ENCODE measurements at places on chromosomes 4 and X.

GRCh38 chr4:117420948-117421347, 335.6 kb upstream of the TRAM1L1 start:
- no peak for DNase-seq

GRCh38 chrX:21354725-21355124, 19.5 kb upstream of the CNKSR2 start:
- DNase-seq, result no peak

DNA sequence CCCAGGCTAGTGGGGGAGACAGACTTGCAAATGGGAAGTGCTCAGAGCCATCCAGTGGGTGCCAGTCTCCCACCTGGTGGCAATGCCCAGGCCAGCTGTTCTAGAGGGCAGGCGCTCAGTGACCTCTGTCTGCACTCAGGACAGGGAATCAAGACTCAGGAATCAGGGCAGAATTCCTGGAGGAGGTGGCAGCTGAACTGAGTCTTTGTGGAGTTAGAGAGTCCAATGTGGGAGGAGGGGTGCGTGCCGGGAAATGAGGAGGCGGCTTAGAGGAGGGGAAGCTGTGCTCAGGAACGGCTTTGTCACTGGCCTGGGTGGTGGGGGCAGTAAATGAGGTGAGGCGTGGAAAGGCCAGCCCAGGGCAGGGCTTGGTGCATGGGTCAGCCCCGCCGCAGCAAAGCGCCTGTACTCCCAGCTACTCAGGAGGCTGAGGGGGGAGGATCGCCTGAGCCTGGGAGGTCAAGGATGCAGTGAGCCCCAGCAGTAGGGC, 31.3 kb upstream of the SORCS2 start:
- DNase-seq, result no peak

GRCh38 chrX:9241427-9241826, 207.5 kb upstream of the FAM9B start:
- DNase-seq, result no peak

DNA sequence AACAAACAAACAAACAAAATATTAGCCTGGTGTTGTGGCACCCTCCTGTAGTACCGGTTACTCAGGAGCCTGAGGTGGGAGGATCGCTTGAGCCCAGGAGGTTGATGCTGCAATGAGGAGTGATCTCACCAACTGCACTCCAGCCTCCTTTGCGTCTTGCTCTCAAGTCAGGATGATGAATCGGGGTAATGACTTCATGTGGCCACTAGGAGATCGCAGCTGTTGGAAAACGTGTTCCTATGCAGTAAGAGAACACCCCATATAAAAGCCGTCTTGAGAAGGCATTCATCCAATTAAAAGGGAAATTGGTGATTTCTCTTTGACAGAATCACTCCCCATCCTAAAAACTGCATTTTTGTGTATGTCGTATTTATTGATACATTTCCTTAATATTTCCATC, 6.9 kb downstream of the CCNB3 start:
- DNase-seq, result no peak

- no peak for DNase-seq
Observed at GRCh38 chrX:50495616-50496015, 25.0 kb upstream of the DGKK start.

DNA sequence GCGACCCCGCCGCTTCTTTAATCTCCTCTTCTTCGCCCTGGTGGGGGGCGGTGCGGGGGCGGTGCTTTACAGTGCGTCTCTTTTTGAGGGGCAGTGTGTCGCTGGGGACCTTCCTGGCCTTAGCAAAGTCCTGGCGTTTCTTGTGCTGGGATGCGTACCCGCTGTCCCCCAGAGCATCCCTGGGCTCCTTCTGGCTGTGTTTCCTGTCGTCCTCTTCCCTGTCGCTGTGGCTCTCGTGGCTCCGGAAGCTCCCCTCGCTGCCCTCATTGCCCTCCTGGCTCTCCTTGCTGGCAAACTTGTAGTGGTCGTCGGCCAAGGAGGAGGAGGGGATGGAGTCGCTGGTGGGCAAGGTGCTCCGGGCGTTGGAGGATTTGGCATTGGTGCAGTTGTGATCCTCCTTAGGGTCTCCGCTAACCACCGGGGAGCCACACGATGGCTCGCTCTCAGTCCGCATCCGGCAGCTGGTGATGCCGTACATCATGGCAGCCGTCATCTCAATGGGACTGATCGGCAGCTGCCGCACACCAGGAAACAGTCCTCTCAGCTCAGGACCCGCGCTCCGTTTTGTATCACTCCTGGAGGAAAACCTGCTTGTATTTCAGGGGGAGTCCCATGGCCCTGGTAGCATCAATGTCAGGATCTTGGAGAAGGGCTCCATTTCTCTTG, 30.4 kb upstream of the TMSB15A start:
- no peak for DNase-seq

DNA sequence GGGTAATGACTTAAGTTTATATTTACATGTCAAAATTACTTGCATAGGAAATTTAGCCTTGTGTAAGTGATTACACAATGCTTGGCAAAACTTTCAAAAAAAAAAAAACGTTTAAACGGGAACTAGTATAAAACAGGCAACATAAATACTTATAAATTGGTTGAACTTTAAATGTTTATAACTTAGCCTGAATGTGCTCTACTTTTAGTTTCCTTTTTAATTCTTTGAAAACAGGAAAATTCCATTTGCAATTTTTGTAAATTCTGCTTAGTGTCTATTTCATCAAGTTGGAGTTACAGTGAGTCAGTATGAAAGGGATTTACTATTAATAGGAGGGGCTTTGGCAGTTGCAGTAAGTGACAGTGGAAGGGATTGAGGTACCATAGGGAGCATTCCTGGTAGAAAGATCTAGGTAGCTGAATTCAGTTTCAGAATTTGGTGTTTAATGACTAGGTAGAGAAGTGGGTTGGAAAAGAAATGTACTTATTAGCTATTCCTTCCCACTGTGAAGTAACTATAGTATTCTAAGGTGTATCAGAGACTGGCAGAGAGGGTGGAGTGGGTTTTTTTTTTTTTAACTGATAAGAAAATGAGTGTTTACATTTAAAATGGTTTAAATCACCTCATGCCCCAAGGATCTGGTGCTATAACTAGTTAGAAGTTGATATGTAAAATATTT, 2.8 kb downstream of the STAG2 start:
- no peak for DNase-seq

DNA sequence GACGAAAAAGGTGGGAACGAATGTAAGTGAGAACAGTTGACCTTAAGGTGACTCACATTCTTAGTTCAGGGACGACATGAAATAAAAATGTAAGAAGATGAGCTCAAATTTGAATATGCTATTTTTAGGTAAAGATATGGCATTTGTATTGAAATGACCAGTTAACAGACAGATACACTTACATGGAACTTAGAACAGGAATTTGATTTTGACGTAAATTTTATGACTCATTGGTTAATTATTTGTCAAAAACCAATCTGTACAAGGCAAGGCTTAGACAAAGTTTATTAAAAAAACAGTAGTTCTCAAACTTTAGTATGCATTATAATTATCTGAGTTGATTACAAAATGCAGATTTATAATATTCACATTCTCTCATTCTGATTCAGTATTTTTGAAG, 469.4 kb downstream of the CFAP47 start:
- DNase-seq, result no peak

DNA sequence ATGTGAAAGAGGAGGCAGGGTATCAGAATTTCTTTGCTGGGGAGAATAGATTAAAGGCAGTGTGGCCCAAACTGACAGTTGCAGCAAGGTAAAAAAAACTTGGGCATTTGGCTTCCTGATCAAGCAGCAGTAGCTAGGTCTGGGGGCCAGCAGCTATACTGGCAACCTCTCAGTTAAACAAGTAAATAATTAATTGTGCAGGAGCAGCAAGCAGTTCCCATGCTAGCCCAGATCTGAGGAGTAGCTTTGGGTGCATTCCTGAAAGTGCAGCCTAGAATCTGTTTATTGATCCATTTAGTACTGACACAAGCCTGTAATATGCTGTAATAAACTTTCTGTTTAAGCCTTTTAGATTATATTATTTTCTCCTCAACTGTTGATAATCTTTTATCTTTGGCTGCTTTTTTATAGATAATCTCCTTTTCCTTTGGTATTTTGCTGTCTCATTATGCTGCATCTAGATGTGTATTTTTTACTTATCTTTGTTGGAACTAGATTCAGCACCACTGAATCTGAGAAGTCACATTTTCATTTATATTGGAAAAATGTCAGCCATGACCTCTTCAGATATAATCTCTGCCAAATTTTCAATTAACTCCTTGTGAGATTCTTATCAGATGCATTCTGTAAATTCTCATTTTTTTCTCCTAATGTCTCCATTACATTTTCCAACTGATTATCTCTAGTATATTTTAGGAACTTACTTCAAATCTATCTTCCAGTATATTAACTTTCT, 276.3 kb downstream of the STPG2 start:
- DNase-seq, result no peak

DNA sequence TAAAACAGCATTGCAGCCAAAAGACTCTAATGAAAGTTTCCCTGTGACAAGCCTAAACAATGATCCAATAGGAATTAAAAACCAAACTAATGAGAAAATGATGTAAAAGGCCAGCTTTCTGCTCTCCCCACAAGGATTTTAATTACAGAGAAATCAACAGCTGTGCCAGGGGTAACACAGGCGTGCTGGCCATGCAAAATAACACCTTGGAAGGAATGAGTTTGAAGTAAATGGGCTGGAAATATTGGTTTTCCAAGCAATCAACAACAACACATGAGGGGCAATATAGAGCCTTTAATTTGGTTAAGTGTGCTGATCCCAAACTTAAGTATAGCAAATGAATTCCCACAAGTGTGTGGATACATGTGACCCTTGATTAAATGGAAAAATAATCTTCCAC, 56.9 kb downstream of the NDNF start:
- DNase-seq, result no peak

GRCh38 chr4:169286562-169287301, 16.0 kb upstream of the SH3RF1 start:
- no peak for DNase-seq

DNA sequence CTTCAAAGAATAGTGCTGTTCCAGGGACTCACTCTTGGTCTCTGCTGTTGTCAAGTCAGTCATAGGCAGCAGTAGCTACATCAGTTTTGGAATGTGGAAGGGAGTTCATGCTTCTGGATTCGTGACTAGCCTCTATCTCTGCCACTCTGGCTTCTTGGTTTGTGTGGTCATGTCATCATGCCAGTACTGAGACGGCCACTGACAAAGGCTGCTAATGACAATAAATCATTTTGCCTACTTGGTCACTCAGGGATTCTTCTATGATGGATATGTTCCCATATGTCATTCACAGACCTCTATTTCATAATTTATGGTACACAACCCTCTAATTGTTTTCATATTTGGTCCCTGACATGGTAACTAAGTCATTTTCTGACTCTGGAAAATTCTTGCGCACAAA, 450.8 kb upstream of the BOD1L1 start:
- DNase-seq, result no peak

DNA sequence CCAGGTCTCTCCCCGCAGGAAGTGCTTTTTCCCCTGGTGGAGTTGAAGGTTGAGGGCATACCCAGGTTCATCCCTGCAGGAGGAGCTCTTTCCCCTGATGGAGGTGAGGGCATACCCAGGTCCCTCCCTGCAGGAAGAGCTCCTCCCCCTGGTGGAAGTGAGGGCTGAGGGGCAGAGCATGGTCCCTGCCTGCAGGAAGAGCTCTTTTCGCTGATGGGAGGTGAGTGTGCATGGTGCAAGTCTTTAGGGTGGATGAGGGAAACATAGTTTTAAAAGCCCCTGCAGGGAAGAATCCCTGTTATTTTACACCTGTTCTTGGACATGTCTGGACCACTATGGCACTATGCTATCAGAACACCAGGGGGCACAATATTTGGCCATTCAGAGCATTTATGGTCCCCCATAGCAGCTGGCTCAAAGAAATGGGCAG, 43.7 kb upstream of the PUDP start:
- no peak for DNase-seq

- no peak for DNase-seq
Observed at GRCh38 chr4:170306208-170306607, 216.5 kb upstream of the AADAT start.

DNA sequence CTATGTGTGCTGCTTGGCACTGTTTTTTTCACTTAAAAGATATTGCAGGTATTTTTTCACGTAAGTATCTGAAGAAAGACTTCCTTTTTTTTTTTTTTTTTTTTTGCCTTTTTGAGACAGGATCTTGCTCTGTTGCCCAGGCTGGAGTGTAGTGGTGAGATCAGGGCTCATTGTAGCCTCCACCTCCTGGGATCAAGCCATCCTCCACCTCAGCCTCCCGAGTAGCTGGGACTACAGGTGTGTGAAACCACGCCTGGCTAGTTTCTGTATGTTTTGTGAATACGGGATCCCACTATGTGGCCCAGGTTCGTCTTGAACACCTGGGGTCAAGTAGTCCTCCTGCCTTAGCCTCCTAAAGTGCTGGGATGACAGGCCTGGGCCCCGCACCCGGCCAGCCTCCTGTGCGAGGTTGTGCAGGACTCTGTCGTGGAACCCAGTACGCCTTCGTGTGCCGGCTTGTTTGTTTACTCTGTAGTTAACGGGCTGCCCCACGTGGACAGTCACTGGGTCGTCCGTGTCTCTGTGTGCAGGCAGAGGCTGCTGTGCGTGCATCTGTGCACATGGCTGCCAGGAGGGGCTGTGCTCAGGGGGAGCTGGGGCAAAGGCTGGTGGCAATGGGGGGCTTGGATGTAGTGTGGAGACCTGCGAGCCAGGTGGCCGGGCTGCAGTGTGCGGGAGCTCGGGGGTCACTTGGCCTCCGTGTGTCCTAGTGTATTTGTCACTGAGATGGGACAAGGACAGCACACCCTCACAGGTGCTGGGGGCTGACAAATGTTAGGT, 179.5 kb downstream of the ADRA2C start:
- no peak for DNase-seq

- DNase-seq, result no peak
Observed at GRCh38 chr4:188175288-188175687, 36.0 kb downstream of the TRIML1 start.

DNA sequence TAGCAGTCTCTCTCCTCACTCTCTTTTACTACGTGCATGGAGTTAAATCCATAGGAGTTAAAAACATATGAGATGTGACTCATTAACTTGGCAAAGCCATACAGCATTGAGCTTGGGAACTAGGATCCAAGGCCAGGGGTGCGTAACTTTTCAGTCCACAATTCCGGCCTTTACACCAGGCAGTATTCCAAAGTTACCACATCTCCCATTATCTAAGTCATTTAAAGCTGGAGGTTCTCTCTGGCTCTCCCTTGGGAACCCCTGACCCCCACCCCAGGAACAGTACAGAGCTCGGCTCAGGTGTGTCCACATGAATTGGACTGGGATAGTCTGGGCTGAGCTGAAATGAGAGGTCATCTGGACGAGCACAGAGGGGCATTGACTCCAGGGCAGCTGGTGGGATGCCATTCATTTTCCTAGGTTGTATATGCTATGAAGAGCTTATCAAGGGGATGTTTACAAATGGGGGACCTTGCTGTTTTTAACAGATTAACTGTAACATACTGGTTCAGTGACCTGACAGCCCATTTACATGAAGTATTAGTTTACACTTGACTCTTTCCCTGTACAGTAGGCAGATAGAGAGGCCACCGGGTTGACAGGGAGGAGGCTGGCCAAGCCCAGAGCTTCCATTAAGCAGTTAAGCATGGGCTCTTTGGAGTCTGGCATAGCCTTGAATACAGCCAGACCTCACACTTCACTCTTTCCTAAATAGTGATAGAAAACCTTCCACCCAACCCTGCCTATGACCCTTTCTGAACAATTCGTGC, 128.8 kb downstream of the RAB28 start:
- DNase-seq, result no peak

DNA sequence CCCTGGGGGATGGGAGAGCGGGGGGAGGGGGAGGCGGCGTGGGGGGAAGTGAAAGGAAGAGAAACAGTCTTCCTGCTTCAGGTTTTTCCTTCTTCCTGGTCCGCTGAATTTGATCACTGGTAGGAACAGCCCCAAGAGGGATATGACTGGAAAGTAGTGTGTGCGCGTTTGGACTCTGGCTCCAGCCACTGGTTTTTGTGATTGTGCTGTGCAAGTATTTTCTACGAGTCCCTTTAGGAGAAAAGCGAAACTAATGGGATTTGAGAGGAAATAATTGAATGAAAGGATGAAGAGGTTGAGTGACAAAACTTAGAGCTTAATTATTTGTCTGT, 836 bp downstream of the PRRG1 start:
- DNase-seq, result no peak
